ENCODE measurements at places on chromosomes 4 and X.

DNA sequence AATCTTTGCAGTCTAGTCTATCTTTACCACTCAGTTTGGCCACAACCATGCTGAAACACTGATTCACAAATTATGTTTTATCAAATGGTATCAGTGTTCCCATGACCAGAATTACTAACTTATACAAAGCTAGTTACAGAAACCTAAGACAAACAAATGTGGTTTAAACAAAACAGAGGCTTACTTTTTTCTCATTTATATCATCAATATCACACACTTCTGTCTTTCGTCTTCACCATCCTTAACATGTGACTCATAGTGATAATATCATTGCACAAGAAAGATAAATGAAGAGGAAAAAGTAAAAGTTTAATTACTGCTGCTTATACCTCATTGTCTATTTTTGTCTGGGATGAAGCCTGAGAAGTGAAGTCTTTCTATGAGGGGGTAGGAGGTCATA is 406.6 kb downstream of the PCDH10 start:
- DNase-seq: no peak

DNA sequence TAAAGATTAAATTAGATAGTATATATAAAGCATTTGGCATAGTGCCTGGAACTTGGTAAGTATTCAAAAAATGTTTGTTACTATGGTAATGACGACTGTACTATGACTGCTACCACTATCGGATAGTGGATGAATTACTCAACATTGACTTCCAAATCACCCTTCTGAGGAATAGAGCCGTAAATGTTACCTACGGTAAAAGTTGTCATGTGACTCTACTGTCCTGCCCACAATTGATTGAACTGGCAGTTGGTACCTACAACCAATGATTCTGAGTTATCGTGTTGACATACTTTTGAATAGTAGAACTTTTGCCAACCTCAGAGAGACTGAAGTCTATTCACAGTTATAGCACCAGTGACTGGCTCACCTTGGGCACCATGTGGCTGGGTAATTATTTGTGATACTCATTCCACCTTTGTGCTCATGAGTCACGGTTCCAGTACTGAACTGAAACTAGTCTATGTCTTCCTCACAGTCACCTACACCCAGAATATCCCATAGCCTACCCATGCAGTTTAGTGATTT is 185.5 kb upstream of the PITX2 start:
- no peak for DNase-seq

DNA sequence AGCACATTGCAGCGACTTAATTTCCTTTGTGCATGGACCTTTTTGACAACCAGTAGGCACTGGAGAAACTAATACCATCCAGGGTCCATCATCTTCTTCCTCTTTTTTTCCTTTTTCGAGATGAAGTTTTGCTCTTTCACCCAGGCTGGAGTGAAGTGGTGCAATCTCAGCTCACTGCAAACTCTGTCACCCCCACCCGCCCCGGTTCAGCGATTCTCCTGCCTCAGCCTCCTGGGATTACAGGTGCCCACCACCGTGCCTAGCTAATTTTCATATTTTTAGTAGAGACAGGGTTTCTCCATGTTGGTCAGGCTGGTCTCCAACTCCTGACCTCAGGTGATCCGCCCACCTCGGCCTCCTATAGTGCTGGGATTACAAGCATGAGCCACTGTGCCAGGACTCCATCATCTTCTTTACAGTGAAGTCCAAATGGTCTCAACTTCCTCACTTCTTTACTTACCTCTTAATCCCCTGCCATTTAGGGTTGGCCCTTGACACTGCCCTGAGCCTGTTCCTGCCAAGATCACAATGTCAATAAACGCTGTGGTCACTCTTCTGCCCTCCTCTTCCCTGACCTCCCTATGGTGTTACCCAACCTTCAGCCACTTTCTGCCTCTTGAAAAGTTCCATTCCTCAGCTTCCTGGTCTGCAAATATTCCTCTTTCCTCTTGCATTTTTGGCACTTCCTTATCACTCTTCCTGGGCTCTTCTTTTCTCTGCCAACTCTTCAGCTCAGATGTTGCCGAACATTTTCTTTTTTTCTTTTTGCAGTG is 119.8 kb upstream of the SLC34A2 start:
- DNase-seq: no peak

DNA sequence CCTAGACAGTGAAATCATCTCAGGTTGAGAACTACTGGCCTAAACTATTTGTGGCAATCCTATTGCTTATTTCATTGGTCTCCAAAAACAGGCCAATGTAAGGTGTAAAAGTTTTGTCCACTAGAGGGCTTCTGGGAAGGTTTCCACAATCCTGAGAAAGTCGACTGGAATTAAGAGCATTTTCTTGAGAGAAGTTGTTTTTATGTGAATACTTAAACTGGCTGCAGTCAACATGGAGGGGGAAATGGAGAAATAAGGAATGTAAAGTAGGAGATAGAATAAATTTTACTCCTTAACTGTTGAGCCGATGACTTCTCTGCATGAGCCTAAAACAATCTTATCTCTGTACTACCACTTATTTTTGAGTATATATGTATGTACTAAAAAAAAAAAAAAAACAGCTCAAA is 11.0 kb upstream of the EIF4E start:
- no peak for DNase-seq

- DNase-seq: no peak
These were observed 9.7 kb upstream of the PDGFC start for GRCh38 chr4:156981262-156981769.

DNA sequence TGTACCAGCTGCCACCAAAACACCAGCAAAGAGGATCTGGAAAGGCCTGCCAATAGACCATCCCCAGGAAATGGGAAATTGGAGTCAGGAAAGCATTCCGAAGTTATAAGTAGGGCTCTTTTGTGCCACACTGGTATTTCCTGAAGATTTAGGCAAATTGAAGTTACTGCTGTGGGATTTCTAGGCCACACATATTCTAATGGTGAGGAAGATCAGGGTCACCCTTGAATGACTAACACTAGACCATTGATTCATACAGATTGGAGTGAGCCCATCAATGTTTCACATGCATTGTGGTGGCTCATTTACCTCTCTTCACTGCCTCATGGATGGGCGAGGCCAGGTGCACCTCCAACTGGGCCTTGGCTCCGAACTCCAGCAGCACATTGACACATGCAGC is 22.6 kb downstream of the ASB11 start:
- DNase-seq: no peak

DNA sequence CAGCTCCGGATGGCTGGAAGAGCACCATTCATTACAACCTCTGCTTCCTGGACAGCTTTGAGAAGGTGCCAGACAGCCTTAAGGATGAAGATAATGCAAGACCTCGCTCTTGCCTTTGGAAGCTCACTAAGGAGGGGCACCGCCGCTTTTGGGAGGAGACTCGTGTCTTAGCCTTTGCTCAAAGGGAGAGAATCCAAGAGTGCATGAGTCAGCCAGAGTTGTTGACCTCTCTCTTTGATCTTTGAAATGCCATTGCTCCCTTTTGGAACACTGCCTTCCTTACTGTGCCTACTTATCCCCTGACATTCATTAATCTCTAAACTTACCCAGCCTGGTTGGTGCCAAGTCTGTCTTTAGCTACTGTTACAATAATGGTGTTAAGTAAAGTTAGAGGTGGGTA is 1.2 kb downstream of the FOXR2 start:
- DNase-seq: no peak

GRCh38 chrX:125651426-125651825 is 331.8 kb downstream of the TEX13C start:
- DNase-seq: no peak

All from stimulated activated CD8-positive, alpha-beta memory T cell treated with anti-CD3 and anti-CD28 coated beads, Interleukin-7, amount 100 ng/mL, for 1 hour (primary cell).